ENCODE measurements at places on chromosomes 1 and 21.

- no peak for DNase-seq
Observed at GRCh38 chr21:31117128-31117916, 79.0 kb upstream of the KRTAP19-8 start.

GRCh38 chr1:112893288-112894009 lies 62.5 kb downstream of the SLC16A1 start:
- no peak for DNase-seq

DNA sequence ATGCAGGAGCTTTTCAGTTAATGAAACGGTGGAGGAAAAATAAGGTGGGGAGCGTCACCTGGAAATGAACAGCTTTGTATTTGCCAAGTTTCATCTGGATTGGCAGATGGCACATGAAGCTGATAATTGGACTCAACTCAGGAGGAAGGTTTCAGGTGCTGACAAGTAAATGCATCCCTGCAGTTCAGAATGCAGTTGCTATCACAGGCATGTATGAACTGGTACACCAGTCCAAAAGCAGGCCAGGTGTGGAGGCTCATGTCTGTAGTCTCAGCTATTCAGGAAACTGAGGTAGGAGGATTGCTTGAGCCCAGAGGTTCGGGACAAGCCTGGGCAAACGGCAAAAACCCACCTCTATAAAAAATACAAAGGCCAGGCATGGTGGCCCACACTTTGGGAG lies 15.5 kb downstream of the DEGS1 start:
- DNase-seq, result no peak

GRCh38 chr21:26684889-26685288 lies 111.8 kb upstream of the CYYR1 start:
- no peak for DNase-seq

DNA sequence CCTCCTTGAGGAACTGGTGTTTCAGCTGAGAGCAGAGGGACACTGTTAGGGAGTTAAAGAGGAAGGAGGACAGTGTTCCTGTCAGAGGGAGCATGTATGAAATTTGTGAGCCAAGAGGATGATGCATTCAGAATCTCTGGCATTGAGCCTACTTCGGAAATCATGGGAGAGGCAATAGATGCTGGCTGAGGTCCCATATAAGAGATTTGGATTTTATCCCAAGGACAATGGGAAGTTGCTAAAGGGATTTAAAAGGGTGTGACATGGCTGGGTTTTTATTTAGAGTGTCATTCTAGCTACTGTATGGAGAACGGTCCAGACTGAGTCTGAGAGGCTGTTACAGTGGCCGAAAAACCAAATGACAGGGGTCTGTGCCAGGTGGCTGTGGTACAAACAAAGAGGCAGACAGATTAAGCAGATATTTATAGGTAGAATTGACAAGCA lies 403.2 kb upstream of the B3GALT2 start:
- DNase-seq, result peak; percentile 43

GRCh38 chr1:42417166-42417565 lies 36.6 kb downstream of the RIMKLA start:
- DNase-seq, result no peak

GRCh38 chr1:25875856-25876692 lies 566 bp upstream of the PAQR7 start:
- DNase-seq, result no peak

DNA sequence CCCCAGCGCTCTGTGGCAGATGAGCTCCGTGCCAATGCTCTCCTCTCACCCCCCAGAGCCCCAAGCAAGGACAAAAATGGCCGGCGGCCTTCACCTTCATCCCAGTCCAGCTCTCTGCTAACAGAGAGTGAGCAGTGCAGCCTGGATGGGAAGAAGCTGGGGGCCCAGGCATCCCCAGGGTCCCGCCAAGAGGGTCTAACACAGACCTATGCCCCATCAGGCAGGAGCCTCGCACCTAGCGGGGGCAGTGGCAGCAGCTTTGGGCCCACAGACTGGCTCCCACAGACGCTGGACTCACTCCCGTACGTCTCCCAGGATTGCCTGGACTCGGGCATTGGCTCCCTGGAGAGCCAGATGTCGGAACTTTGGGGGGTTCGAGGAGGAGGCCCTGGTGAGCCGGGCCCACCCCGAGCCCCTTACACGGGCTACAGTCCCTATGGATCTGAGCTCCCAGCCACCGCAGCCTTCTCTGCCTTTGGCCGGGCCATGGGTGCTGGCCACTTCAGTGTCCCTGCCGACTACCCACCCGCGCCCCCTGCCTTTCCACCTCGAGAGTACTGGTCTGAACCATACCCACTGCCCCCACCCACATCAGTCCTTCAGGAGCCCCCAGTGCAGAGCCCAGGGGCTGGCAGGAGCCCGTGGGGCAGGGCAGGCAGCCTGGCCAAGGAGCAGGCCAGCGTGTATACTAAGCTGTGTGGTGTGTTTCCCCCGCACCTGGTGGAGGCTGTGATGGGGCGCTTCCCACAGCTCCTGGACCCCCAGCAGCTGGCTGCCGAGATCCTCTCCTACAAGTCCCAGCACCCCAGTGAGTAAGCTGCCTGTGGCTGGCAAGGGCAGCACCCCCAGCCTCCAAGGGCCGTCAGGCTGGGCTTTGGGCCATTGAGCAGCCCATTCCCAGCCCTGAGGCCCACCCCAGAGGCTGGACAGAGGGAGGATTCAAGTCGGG lies 8.7 kb downstream of the ZC3H12A start:
- DNase-seq, result no peak

GRCh38 chr1:161226320-161226711 lies 456 bp downstream of the TOMM40L start:
- no peak for DNase-seq

GRCh38 chr1:57450981-57451380 lies 27.1 kb upstream of the DAB1 start:
- no peak for DNase-seq

DNA sequence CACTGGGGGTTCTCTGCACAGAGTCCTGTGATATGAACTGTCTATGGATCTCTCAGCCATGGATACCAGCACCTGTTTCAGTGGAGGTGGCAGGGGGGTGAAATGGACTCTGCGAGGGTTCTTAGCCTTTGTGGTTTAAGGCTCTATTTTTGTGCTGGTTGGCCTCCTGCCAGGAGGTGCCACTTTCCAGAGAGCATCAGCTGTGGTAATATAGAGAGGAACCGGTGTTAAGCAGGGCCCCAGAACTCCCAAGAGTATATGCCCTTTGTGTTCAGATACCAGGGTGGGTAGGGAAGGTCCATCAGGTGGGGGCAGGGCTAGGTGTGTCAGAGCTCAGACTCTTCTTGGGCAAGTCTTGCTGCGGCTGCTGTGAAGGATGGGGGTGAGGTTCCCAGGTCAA lies 330.0 kb upstream of the PLD5 start:
- no peak for DNase-seq

- DNase-seq, result no peak
Observed at GRCh38 chr1:58304346-58304975, 242.1 kb downstream of the OMA1 start.

DNA sequence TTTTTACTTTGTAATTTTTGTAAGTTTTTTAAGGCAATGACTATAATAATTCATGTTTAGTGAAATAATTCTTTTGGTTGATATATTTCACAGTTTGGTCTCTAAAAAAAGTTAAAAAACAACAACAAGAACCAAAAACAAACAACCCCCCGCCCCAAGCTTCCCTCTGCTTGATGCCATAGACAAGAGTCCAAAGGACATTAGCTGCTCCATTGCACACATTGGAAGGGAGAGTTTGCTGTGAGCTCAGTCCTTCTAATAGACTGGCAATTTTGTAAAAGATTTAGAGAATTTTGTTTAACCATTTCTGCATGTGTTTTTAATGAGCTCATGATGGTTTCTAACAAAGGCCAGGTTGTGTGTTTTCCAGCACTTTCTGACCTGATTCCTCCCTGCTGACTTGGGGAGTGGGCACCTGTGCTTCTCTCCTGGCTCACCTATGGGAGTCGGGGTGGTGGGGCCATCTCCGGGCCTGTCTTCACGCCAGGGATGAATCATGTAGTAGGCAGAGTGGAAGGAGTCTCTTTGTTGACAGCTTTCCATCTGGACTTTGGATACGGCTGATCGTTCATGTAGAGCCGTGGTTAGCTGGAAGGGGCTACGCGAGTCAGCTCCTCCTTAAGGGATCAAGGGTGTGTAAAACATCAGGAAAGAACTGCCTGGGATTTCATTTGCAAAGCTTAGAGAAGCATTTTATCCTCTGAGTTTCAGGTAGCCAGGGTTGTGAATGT lies 14.1 kb downstream of the ZBTB18 start:
- no peak for DNase-seq
